GM13977 (cell line): ENCODE measurements at places on chromosomes 4 and X.

DNA sequence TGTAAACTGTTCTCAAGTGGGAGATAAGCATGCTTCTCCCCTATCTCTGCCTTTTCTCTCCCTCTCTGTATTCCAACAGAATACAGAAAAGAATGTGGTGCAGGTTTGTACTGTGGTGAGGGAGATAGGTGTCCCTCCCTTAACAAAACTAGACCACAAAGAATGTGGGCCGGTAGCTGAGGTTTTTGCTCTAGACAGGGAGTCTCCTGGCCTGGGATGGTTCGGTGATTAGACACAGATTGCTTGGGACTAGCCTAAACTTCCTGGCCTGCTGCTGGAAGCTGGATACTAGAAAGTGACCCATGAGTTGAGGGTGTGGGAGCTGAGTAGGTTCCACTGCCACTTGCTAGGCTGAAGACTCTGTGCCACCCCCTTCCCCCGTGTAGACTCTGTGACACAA lies 143.0 kb downstream of the CXXC4 start:
- no peak for DNase-seq

DNA sequence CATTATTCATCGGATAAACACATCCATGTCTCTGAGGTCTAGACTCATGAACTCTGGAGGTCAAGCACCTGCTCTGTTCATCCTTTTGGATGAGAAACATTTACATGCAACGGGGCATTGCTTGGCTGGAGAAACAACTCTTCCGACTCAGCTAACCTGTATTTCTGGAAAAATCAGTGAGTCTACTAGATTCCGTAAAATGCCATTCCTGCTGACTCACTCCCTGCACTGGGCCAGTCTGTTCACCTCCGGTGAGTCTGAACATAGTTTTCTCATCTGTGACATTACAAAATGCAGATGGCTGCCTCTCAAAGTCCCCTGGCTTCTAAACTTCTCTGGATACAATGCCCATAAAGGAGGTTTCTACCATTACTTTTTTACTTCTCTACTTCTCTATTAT lies 185.7 kb upstream of the HS3ST1 start:
- no peak for DNase-seq

- no peak for DNase-seq
These were observed 49.6 kb downstream of the CASP3 start for GRCh38 chr4:184599492-184600135.

DNA sequence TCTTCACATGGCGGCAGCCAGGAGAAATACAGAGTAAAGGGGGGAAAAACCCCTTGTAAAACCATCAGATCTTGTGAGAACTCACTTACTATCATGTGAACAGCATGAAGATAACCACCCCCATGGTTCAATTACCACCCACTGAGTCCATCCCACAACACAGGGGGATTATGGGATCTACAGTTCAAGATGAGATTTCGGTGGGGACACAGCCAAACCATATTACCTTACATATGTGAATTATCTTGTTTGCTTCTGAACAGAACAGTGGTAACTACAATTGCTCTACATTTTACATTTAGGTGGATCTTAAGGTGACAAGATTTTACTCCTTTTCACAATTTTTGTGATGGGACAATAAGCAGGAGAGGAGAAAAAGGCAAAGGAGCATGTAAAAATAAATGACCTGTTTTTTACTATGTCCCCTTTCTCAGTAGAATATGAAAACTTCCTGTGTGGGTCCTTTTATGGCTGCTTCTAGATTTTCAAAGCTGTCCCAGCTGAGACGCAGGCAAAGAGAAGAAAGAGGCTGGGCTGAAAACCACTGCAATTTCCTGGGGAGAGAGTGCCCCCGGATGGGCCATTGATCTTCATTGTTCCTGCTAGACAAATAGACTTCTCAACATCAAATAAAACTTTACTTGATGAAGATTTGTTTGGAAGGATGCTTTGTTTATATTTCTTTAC lies 45.9 kb upstream of the PGM2 start:
- DNase-seq, result no peak
